Renal cortical epithelial cell (primary cell): ENCODE measurements at places on chromosomes 16 and 17.

DNA sequence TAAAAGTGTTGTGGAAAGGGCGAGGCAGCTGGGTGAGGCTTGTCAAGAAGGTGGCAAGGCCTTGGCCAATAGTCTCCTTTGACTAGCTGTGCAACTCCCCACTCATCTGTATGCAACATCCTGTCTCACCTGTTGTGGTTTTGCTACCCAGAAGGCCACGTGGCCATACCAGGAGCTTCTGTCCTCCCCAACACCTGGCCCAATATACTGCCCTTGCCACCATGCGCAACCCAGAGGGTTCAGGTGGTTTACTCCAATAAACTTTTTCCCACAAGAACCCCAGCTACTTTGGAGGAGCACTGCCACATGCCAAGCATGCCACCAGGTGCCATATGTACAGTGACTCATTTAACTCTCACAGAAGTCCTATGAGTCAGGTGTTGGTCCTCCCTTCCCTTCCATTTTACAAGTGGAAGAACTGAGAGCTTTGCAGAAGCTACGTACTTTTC, 10.2 kb downstream of the MYO19 start:
- peak; percentile 23 for DNase-seq

- no peak for DNase-seq
These were observed 1.1 kb downstream of the CHTF8 start for GRCh38 chr16:69131167-69131838.

DNA sequence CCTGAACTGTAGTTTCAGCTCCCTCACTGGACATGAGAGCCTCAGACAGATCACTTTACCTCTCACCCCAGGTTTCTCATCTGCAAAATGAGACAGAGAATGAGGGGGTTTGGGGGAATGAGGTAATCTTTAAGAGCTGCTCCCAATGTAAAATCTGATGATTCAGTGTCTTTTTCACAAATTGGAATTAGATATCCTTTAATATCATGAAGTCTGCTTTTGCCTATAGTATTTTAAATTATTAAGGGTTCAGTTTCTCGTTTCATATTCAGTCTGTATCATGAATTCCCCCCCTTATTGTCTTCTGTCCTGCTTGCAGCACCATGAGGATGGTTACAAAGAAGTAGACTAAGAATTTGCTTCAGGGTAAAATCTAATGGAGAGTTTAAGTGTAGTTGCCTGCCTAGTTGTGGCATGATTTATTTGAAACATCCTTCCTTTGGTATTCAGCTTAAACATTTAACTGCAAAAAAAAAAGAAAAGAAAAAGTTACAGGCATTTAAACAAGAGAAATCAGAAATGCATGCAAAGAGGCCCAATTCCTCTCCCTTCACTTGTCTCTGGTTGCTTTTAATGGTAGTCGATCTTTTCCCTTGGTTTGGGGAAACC, 77.3 kb downstream of the WNT3 start:
- no peak for DNase-seq

- DNase-seq, result no peak
These were observed 140.8 kb downstream of the PRKCA start for GRCh38 chr17:66443166-66443565.

DNA sequence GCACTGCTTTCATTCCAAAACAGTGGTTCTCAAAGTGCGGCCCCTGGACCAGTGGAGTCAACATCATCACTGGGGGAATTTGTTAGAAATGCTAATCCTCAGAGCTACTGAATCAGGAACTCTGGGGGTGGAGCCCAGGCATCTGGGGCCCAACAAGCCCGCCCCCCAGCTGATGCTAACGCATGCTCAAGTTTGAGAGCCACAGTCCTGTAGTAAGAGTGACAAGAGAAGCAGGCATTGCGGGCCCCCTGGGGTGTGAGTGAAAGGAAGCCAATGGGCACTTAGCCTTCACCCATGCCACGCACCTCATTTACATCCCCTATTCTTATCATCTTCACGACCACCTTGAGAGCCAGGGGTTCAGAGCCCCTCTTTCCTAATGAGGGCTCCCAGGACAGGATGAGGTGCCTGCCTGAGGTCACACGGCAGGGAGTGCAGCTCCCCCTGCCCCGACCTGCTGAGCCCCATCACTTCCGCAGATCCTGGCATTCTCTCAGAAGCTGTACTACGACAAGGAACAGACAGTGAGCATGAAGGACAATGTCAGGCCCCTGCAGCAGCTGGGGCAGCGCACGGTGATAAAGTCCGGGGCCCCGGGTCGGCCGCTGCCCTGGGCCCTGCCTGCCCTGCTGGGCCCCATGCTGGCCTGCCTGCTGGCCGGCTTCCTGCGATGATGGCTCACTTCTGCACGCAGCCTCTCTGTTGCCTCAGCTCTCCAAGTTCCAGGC, 9.1 kb downstream of the CA4 start:
- DNase-seq, result no peak

GRCh38 chr17:48727415-48728175, 955 bp downstream of the HOXB13 start:
- no peak for DNase-seq

- no peak for DNase-seq
These were observed 76.2 kb upstream of the CDC42EP4 start for GRCh38 chr17:73387746-73388577.

DNA sequence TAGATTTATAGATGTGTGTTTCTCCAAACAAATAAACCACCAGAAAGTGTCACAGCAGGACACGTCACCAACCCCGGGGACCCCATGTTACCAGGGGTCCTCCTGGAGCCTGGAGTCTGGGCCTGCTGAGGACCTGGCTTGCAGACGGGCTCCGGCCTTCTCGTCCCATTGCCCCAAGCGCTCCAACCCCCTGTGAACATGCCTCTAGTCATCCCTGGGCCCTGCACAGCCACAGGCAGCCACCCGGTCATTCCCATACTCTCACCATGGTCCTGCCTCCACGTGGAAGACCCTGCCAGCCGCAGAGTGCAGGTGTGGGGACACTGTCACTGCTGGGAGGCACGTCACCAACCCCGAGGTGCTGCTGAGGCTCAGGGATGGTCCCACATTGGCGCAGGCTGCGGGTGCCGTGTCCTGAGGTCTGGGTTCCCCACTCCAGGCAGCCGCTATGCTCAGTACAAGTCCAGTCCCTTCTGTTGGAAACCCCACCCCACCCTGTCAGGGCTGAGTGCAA, 4.5 kb downstream of the SECTM1 start:
- DNase-seq, result no peak
